ENCODE measurements at places on chromosomes 7 and 10. TPM values are rescaled to one million over a fixed set of nuclear protein-coding genes. Genes with fewer than 3 reads are reported as not detected.
A peak's percentile ranks its signal among the peaks of the same experiment; 100 is the strongest.

RET gene
- total RNA-seq, result 11.2 TPM

MRLN gene
- not detected for total RNA-seq

CALML5 gene
- not detected for total RNA-seq

TMEM184A gene
- 1.5 TPM for total RNA-seq

GATA3 gene
- total RNA-seq, result 0.31 TPM

DNA sequence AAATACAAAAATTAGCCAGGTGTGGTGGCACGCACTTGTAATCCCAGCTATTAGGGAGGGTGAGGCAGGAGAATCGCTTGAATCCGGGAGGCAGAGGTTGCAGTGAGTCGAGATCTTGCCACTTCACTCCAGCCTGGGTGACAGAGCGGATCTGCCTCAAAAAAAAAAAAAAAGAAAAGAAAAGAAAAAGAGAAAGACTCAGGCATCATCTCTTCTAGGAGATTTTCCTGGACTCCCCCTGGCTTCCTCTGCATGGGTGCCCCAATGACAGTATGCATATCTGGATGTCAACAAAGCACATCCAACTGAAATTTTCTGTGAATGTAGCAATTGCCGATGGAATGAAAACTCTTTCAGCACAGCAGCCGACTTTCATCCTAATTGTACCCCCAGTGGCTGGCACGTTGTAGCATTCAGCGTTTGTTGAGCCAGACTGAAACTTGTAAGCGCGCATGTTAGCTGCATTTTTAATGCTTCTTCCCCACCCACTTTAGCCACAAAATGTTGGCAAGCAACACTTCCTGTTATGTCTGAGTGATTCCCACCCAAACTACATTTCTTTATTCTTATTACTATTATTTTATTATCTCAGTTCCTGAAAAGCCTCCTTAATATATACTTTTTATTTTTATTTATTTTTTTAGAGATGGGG lies 70.2 kb downstream of the PRTFDC1 start:
- no peak for DNase-seq
- peaks cover 2% of the 10 kb centered on the region for H3K4me1 ChIP-seq
- H3K27ac ChIP-seq, result no peak overlapping the region

DNA sequence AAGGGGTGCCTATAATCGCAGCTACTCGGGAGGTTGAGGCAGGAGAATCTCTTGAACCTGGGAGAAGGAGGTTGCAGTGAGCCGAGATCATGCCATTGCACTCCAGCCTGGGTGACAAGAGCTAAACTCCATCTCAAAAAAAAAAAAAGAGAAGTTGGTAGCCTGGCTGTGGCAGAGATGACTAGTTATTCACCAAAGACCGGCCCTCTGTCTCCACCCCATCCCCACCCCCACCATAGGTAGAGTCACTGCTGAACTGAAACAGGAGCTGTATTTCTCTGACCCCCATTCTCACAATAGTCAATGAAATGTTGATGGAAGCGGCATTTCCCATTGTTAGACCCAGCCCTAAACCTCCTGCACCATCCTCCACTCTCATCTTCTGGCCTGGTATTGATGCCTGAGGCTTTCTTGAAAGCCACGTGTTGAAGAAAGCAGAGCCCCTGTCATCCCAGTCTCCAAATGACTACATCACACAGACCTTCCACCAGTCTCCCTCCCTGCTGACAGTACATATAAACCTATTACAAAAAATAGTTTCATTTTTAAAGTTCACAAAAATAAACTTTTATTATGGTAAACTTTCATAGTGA lies 9.4 kb upstream of the PIK3CG start:
- DNase-seq, result no peak

- H3K27me3 ChIP-seq, result no peaks in the 10 kb centered on the region
- peak overlapping the region; percentile 97 for H3K4me3 ChIP-seq
- DNase-seq, result no peak
- H3K4me1 ChIP-seq, result peaks cover 8% of the 10 kb centered on the region
- peaks cover 6% of the 10 kb centered on the region for H3K36me3 ChIP-seq
- no peak overlapping the region for H3K27ac ChIP-seq
Observed at GRCh38 chr10:84140036-84140379, 699 bp downstream of the GHITM start.

DNA sequence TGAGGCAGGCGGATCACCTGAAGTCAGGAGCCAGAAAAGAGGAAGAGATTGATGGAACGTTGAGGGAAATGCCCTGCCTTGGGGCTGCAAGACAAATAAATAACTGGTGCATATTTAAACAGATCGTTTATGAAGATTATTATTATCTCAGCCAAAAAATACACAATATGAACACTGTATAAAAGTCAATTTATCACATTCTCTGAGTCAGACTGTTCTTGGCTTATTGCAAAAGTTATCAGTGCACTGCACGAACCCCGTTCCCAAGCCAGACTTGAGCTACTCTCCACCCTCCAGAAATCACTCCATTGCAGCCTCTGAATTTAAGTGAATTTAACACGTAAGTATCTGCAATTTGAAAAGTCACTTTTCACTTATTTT lies 1.6 kb downstream of the DNMBP start:
- H3K36me3 ChIP-seq, result no peaks in the 10 kb centered on the region
- H3K4me1 ChIP-seq, result no peaks in the 10 kb centered on the region
- peak overlapping the region; percentile 77 for H3K4me3 ChIP-seq
- no peaks in the 10 kb centered on the region for H3K27me3 ChIP-seq
- DNase-seq, result no peak

- no peaks in the 10 kb centered on the region for H3K36me3 ChIP-seq
- H3K27ac ChIP-seq, result no peak overlapping the region
- no peak for DNase-seq
- H3K4me1 ChIP-seq, result no peaks in the 10 kb centered on the region
Observed at GRCh38 chr7:82044497-82045080, 274.7 kb upstream of the HGF start.

Data from H9 (cell line).